Inflammatory macrophage (primary cell): ENCODE measurements at places on chromosomes 1 and 21.

DNA sequence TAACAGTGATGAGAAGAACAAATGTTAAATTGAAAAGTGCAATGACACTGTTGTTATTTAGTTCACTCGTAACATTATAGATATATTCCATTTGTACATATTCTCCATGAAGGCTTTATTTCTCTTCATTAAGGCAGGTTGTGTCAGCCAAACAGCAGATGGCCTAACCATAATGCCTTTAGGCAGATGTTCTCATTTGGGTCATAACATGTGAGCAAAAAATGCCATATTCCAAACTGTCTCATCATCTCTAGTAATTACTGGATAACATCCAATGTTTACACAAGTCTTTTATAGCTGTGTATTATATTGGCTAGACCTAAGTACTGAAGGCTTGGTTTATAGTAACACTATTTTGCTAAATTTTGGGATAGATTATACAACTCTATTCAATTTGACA lies 87.2 kb upstream of the CHODL start:
- DNase-seq, result no peak

DNA sequence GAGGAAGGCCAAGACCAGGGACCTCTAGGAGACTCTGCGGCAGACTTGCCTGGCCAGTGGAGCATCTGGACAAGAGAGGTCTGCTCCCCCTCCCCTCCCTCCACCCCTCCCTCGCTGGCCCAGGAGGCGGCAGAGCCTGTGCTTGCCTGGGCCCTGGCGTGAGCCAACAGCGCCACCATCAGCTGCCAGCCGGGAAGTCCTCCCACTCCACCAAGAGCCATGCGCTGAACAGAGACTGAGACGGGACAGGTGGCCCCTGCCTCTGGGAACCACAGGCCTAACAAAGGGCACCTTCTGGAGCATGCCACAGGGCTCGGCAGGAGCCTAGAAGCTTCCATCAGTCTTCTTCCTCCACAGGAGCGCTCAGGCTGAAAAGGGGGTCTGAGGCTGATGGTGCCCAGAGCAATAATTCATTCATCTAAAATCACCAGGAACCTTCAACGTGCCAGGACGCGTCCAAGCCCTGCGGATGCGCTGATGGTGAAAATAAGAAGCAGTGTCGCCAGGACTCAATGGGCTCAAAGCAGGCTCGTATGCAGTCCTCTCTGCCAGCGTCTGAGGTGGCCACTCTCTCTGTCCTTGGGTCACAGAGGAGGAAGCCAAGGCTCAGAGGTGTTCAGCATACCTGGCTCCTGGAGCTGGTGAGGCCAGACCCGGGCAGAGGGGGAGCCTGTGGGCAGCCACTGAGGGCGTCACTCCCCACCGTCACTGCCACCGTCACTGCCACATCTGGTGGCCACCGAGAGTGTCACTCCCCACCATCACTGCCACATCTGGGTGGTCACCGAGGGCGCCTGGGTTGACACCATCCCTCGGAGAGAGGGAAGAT lies 161.2 kb downstream of the NPHP4 start:
- DNase-seq, result no peak

- DNase-seq, result no peak
Observed at GRCh38 chr1:3817821-3818597, 21.7 kb upstream of the LRRC47 start.

DNA sequence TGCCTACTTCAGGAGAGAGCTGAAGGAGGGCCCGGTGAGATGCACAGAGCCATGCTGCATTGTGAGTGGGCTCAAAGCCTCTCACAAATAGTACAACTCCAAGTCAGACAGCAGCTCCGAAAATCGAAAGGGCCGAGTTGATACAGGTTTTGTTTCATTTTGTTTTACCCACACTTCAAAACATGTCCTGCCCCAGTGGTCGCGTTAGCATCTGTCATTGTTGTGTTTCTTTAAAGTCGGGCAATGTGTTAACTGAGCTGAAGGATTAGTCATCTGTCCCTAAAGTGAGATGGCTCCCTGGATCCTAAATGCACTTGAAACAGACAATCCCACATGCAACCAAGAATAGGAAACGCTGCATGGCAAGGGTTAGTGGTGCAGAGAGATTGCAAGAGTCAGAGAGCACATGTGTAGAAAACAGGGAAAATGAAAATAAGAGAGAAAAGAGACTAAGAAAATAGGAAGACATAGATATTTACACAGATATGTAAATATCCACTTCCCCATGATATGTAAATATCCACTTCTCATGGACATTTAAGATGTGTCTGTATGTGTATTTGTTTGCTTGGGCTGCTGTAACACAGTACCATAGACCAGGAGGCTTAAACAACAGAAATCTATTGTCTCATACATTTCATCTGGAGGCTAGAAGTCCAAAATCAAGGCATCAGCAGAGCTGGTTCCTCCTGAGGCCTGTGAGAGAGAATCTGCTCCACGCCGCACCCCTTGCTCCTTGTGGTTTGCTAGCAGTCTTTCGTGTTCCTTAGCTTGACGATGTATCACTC lies 131.4 kb upstream of the RAB4A start:
- DNase-seq, result no peak

DNA sequence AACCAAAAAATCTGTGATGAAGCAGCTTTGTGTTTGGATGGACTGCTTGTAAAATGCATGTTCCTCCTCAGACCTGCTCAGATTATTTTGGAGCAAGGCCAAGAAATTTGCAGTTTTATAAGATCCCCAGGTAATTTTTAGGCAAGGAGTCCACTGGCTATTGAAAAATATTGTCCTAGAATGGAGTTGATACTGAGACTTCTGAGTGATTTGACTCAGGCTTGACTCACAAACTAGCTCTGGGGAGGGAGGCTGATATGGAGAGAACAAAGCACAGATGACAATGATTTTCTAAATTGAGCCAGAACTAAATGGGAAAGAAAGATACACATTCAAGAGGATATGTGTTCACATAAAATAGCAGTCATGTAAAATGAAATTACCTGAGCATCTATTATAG lies 36.7 kb downstream of the AGL start:
- DNase-seq, result no peak

DNA sequence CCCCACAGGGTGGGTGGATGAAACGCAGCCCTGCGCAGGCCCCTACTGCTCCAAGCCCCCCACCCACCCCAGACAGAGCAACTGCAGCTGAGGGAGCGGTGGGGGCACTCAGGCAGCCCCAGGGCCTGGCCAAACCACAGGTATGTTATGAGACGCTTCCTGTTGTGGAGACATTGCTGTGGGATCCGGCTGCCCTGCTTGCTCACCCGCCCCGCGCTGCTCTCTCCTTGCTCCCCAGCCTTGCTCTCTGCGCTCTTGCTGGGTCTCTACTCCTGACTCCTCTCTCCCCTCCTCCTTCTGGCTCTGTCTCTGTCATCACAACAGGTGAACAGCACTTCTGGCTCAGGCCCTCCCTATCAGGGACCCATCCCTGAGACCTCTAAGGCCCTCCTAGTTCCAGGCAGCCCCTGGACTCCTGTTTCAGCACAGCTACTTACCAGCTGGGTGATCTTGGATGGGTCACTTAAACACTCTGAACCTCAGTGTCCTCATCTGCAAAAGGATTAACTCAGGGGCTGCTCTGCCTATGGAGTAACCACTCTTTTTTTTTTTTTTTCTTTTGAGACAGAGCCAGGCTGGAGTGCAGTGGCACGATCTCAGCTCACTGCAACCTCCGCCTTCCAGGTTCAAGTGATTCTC lies 15.9 kb downstream of the COL8A2 start:
- no peak for DNase-seq

DNA sequence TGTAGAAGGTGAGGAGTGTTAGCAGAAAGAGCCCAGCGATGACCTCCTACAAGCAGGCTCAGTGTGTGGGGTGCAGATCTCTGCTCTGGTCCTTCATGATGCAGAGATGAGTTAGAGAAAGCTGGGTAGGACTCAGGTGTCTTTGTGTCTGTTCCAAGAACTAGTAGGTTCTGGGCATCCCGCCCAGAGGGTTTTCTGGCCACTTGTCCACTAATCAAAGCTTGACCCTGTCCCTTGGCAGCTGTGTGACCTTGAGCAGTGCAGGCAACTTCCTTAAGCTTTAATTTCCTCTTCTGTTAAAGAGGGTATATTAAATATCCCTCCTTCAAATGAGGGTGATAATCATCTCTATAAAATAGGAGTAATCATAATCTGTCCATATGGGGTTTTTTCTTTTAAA lies 54.7 kb upstream of the WNT4 start:
- DNase-seq, result no peak

GRCh38 chr1:48177257-48177656 lies 45.3 kb upstream of the SLC5A9 start:
- DNase-seq, result no peak

- no peak for DNase-seq
Observed at GRCh38 chr21:18058731-18059398, 185.8 kb upstream of the CHODL start.

DNA sequence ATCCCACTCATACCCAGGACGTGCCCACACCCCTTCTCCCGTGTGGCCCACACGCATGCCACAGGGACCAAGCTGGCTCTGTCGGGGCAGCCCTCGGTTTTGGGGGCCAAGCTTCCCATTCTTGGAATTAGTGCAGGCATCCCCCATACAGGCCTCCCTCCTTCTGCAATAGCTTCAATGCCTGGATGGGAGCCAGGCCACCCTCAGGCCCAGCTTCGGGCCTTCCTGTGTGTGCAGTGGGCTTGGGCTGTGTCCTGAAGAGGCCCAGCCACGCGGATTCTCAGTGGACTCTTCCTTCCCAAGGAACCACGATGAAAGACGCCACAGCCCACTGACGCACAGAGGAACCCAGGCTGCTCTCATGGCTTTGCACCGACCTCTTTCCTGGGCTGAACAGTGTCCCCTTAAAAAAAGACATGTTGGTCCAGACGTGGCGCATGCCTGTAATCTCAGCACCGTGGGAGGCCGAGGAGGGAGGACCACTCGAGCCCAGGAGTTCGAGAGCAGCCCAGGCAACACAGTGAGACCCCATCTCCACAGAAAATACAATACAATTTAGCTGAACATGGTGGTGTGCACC lies 3.4 kb downstream of the KRTAP10-11 start:
- DNase-seq, result no peak

DNA sequence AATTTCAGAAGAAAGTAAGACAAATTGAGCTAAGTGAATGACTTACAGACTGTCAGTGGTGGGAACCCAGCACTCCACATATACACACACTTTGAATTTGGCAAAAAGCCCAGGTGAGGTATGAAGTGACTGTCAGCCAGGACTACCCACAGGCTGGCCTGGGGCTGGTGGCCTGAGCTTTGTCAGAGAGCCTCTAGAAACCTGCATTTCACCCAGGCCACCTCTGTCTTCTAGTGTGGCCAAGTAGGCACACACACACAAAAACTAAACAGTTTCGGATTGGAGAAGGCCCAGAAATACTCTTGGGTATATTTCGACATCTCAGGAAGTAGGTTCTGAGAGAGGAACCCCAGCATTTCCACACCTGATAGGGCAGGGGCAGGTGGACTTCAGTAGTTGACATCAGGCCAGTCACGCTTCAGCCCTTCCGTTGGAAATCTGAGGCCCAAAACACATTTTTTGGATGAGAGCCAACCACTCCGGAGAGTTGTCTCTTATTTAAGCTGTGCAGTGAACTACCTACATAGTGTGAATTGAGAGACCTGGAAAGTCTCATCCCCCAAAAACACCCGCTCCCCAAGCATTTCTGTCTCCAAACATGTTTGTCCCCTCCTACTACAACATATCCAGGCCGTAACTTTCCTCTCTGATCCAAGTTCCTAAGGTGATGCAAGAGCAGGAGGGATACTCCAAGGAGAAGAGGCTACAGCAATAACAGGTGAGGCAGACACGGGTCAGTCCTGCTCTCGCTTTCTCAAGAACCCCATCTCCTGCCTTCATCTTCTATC lies 167.2 kb upstream of the PROX1 start:
- DNase-seq, result no peak
